ENCODE measurements at places on chromosomes 6 and 20.

DNA sequence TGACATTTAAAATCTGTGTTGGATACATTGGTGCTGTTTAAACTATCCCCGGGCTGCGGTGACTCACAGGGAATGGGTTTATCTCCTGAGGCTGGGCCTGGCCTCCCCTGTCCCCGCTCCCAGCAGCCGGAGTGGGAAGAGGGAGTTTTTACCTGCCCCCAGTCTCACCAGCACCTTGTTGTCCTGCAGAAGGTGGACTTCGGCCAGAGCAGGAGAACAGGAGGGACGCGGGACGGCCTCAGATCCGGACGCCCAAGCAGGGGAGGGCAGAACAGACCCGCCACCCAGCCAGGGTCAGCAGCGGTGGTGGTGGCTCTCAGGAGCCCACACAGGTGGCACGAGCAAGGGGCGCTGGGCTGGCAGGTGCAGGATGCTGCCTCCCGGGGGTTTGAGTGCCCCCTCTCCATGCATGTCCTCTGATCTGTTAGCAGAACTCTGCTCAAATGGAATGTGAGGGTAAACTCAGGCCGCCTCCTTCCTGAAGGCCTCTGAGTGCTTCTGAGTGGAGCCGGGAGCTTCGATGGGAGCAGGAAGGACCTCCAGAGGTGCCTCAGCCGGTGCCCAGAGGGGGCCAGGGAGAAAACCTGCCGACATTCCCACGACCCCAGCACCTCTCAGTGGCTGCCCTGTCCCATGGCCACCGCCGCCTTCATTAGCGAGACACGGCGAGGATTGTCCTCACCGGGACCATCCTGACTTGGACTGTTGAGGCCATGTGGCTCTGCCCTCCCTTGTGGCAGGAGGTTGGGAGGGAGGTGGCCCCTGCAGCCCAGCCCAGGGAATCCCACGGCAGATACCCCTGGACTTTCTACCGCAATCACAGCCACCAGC, 43.4 kb upstream of the MRGBP start:
- peak; percentile 90 for DNase-seq

DNA sequence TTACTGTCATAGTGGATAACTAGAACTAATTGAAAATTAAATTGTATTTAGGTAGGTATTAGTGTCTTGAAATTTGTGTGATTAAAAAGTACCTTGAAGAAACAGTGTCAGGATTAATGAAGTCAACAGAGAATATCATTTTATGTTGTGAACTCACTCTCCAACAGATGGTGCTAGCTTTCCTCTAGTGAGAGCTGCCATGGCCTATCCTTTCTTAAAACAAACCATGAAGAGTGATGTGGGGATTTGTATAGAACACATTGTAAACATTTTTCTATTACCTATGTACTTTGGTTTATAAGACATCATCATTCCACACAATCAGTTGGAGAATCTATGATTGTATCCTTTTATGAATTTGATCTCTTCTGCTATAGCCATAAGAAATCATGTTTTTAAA, 4.8 kb upstream of the SRSF12 start:
- DNase-seq = peak; percentile 86

DNA sequence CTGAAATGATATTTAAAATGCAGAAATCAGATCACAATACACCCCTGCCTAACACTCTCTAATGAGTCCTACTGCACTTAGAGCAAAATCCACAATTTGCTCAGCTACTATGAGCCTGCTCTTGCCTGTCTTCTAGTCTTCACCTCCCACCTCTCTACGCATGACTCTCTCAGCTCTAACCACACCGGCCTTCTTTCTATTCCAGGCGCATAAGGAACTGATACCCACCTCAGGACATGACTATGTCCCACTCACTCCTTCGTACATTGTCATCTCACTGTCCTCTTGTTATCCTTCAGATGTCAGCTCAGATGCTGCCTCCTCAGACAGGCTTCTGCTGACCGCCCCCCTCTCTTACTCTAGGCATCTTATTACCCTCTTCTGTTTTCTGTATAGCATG, 201.0 kb upstream of the FLRT3 start:
- no peak for DNase-seq

DNA sequence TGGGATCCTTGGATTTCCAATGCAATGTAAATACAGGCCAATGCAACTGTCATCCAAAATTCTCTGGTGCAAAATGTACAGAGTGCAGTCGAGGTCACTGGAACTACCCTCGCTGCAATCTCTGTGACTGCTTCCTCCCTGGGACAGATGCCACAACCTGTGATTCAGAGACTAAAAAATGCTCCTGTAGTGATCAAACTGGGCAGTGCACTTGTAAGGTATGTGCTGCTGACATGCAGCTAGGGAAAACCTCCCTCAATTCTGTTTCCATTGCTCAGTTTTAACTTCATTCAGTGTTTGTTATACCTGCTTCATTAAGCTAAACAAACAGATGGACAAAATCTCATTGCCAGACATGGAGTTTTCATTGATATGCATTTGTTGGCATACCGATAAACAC, 397.1 kb downstream of the ARHGAP18 start:
- DNase-seq = peak; percentile 91

GRCh38 chr6:68635706-68636513, 828 bp downstream of the ADGRB3 start:
- DNase-seq = peak; percentile 82

- DNase-seq = no peak
Observed at GRCh38 chr6:38033442-38033982, 214.0 kb downstream of the ZFAND3 start.

GRCh38 chr20:40610730-40611129, 78.3 kb downstream of the MAFB start:
- no peak for DNase-seq

DNA sequence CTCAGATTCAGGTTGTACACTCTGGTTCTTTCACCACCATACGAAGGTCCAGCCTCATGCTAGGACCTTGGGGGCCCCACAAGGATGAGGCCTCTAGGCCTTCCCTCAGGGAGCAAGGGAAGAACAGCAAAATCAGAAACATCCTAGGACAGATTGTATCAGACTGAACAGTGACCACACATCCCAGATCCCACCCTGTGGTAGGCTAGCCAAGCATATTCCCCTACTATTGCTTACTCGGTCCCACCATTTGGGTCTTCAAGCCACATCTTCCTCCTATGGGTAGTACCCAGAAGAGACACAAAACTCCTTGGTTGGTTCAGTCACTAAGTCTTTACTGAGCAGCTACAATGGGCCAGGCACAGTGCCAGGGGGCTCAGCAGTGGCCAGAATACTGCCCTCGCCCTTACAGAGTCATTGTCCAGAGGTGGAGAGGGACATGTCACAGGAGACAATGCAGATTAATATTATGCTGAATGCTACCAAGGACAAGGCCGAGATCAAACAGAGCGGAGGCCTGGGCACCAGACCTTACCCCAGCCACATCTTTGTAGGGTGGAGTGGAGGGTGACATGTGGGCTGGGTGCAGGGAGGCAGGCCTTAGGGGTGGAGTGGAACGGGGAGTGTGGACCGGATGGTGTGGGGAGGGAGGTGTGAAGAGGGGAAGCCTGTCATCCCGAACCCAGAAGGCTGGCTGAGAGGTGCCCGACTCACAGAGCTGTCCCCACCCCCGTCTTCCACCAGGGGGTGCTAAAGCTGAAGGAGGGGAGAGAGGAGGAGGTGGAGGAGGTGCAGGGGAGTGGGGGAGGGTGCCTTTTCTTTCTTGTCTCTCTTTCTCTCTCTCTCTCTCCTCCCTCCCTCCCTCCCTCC, 6.8 kb upstream of the MAPK13 start:
- peak; percentile 96 for DNase-seq

DNA sequence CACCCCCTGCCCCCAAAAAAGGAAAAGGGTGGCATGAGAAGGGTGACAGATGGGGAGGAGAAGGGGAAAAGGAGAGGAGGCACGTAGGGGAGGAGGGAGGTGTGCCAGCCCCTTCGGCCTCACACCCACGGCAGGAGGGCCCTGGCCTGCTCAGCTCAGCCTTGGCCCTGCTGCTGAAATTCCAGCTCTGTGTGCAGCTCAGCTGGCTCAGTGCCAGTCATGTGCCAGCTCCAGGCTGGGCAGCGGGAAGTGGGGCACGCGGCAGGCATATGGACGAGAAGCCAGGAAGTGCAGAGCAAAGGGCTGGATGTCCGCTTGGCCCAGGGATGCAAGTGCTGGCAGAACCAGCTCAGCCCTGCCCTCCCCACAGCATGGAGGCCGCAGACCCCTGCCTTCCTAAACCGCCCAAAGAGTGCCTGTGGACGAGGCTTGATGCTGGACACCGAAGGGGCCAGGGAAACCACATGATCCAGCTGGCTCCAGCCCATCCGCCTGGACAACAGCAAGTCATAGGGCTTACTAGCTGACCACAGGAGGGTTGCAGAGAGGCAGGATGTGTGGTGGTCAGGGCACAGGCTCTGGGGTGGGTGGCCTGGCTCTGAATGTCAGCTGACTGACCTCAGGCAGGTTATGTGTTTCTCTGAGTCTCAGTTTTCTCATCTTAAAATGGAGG, 60.2 kb downstream of the NOL4L start:
- peak; percentile 30 for DNase-seq

- no peak for DNase-seq
Observed at GRCh38 chr20:11734431-11734830, 183.3 kb upstream of the BTBD3 start.

GRCh38 chr20:63212792-63213191, 3.1 kb downstream of the YTHDF1 start:
- peak; percentile 55 for DNase-seq

GRCh38 chr6:49919261-49919660, 44.7 kb downstream of the DEFB114 start:
- DNase-seq = no peak

- no peak for DNase-seq
Observed at GRCh38 chr20:32052778-32053362, 828 bp downstream of the HCK start.
